Endothelial cell (in vitro differentiated cells): ENCODE measurements at places on chromosomes 7 and 10.

GRCh38 chr10:120460776-120461175, 3.7 kb downstream of the PLPP4 start:
- no peak for DNase-seq

DNA sequence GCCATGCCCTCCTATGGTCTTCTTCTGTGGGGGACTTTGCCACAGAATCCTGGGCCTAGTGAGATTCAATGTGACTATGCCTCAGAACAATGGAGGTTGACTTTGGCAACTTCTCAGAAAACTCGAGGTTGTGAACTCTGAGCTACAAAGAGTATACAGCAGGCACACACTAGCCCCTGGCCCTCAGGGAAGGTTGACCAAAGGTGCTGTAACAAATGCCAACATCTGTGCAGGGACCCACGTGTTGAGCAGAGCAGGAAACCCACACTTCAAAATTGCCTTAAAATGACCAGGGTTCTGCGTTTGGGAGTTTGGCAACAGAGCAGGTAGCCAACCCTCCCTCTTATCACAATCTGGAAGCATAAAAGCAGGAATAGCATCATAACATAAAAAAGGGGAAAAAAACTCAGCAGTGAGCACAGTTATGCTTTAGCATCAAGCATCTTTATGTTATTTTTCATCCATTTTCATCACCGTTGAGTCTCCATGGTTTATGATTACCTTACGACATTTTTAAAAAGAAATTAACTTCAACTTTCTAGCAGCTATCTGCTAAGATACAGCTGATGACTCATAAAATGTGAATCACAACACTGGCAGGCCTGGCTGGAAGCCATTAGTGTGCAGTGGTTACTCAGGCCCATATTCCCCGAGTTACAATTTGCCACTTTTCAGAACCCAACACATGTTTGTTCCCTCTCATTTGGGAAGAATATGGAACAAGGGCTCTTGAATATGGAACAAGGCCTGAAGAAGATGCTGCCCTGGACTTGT, 11.1 kb downstream of the PRLHR start:
- no peak for DNase-seq

DNA sequence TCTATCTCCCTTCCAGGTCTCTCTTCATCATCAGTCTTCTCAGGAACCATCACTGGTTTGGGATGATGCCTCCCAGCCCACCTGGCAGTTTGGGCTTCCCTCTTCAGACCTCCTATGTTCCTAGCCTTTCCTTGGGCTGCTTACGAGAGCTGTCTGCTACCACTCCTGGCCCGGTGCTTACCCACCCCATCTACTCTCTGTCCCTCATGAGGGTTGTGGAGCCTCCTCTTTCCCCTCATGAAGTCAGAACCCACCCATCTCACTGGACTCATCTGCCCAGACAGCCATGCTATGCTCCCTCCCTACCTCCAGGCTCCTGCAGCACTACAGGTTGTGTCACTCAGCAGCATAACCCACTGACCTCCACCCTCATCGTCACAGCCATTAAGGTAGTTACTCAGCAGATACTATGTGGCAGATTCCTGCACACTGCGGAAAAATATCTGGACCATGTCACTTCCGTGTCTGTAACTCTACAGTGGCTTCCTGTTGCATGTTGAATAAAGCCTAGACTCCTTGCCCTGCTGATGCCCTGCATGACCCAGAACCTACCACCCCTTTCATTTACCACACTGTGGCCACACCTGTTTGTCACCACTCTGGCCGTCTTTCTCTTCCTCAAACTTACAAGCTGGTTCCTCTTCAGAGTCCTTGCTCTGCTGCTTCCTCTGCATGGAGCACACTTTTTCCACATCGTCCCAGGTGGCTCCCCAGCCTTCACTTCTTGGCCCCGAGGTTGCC, 2.0 kb downstream of the DBNL start:
- no peak for DNase-seq

DNA sequence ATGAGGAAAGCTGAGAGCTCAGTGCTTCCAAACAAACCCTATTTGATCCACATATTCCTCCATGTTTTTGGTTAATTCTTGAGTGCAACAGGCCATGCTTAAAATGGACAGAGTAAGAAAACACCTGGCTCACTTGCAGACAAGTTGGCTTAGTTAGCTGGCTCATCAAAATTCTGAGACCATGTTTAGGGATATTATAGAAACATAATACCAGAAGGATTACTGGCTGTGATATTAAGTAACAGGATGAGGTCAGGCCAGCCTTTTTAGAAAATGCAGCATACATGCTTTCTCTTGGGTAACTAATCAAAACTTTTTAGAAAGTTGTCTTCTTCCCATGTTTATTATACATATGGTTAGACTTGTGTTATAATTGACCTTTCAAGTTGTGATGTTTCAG, 867.2 kb upstream of the LRRTM3 start:
- DNase-seq: no peak

GRCh38 chr7:142359694-142360279, 101.9 kb upstream of the PRSS58 start:
- no peak for DNase-seq

- DNase-seq: no peak
Measured at GRCh38 chr10:74056050-74056818, 58.3 kb downstream of the VCL start.

GRCh38 chr7:116306409-116307048, 96.2 kb downstream of the TES start:
- DNase-seq: no peak

DNA sequence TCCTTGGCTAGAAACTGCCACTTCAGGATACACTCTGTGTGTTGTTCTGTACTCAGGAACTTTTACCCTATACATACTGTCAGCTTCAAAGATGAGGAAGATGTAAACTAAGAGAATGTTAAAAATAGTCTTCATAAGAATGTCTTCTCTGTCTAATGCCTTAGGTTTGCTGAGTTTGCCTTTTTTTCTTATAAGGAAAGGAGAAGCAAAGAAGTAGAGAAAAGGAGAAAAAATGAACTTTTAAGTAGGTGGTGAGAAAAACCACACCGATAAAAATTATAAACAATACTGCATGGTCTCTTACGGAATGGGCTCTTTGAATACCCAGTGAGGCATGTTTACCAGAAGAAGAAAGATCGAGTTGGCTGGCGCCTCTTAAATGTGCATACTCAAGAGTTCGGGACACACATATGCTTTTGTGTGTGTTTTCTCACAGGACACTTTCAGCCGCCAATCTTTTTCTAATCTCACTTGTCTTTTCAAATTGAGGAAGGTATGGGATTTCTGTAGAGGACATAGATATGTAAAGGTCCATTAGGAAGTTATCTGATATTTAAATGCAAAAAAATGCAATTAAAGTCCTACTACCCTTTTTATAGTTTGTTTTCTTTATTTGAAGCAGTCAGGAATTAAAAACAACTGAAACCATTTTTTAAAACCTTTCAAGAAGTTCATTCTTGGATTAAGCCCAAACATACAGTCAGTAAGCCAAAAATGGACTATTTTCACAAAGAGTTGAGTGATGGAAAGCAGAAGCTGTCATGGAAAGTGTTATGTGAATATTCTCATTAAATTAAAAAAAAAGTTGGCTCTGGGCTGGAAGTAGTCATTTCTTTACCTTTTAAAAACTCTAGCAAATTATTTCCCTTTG, 100.6 kb upstream of the MDFIC start:
- DNase-seq: no peak

DNA sequence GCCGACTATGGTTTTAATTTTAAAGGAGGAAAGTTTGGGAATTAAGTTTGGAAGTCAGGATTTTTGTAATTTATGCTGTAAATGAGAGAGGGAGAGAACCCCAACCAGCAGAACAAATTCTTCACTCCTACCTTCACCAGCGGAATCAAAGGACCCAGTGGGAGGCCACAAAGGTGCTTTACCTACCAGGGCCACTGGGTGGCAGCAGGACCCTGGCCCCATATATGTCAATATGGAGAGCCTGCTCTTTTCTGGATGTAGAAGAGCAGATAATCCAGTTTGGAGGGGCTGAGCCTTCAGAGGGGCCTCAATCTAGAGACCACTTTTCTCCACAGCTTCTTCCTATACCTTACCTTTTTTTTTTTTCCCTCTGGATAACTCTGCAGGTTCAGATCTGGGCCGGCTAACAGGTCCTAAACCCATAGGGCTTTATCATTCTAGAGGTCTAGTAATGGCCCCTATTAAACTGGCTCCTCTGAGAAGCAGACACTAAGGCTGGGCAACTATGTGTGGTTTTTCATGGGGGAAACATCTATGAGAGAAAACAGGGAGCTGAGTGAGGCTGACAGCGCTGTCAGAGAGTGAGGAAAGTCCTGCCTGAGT, 8.5 kb upstream of the SCD start:
- DNase-seq: peak; percentile 85

GRCh38 chr7:137073571-137074325, 205.3 kb downstream of the CHRM2 start:
- DNase-seq: no peak

DNA sequence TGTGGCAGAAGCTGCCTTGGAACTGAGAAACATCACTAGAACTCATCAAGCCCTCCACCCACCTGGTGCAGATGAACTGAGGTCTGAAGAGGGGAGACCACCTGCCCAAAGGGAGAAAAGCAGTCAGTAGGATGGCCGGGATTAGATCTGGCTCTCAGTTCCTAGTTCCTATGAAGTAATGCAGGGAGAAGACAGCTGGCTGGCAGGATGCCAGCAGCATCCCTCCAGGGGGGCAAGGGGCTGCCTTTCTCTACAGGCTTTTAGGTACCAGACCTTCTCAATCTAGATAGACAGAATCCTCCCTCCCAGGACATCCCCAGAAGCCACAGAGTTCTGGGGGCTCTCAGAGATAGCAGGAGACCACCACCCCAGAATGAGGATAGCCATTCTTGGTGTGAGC, 7.8 kb downstream of the CRHR2 start:
- no peak for DNase-seq

GRCh38 chr10:85212526-85212925, 884.1 kb downstream of the CCSER2 start:
- DNase-seq: no peak

DNA sequence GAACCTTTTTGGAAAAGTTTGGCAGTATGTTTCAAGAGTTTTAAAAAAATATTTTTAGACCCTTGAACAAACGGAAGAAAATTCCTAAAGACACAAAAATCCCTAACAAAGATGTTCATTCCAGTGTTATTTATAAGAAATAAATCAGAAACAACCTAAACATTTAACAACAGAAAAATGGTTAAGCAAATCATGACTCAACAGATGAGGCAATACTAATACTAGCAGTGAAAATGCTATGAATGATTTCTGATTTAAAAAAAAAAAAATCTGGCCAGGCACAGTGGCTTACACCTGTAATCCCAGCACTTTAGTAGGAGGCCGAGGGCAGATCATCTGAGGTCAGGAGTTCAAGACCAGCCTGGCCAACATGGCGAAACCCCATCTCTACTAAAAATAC, 61.0 kb downstream of the ARHGAP12 start:
- DNase-seq: no peak

- no peak for DNase-seq
Measured at GRCh38 chr10:28177944-28178637, 124.8 kb downstream of the MPP7 start.

GRCh38 chr10:104028823-104029520, 56.7 kb downstream of the COL17A1 start:
- no peak for DNase-seq

- no peak for DNase-seq
Measured at GRCh38 chr10:78863140-78863905, 205.4 kb upstream of the ZMIZ1 start.

GRCh38 chr7:158087196-158087595, 500.4 kb downstream of the PTPRN2 start:
- DNase-seq: no peak

DNA sequence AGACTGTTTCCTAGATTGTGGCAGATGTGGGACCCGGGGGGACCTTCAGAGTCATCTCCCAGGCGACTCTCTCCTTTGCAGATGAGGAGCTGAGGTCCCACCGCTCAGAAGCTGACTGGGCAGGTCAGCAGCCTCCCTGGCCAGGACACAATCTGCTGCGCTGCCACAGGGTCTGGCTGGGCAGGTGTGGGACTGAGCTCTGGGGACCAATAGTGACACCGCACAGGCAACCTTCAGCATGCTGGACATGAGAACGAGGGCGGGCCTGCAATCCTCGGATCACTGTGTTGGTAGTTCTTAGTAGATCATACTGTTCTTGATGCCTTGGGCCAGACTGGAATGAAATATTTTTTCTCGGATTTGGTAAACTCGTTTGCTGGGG, 20.5 kb upstream of the CRYGN start:
- no peak for DNase-seq

- DNase-seq: no peak
Measured at GRCh38 chr7:133003052-133003910, 78.6 kb downstream of the CHCHD3 start.

DNA sequence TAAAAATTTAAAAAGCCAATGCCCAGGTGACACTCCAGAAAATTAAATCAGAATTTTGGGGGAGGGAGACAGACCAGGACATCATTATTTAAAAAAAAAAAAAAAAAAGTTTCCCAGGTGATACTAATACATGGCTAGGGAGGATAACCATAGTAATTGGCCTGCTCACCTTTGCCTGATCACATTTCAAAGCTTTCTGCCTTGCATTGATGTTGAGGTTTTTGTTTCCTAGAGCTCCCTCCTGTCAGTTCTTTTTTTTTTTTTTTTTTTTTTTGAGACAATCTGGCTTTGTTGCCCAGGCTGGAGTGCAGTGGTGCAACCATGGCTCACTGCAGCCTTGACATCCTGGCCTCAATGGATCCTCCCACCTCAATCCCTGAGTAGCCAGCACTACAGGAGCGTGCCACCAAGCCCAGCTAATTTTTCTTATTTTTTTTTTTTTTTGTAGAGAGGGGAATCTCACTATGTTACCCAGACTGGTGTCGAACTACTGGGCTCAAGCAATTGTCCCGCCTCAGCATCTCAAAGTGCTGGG, 38.1 kb downstream of the CPED1 start:
- DNase-seq: no peak

GRCh38 chr7:51175316-51175991, 141.2 kb downstream of the COBL start:
- no peak for DNase-seq

DNA sequence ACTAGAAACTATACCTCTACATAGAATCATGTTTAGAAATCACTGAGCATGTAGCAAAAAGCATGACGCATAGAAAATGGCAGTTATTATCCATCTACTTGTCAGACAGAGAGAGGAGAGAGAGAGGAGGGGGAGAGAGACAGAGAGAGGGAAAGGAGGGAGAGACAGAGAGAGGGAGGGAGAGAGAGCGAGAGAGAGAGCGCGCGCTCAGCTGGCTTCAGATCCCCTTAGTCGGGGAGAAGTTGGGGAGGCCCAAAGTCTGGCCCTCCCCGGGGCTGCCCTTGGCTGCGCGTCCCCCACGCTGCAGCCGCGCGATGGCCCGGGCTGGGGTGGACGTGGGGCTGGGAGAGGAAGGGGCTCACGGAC, 37.0 kb downstream of the CNPY1 start:
- no peak for DNase-seq

- no peak for DNase-seq
Measured at GRCh38 chr10:114387784-114388183, 16.5 kb downstream of the AFAP1L2 start.

DNA sequence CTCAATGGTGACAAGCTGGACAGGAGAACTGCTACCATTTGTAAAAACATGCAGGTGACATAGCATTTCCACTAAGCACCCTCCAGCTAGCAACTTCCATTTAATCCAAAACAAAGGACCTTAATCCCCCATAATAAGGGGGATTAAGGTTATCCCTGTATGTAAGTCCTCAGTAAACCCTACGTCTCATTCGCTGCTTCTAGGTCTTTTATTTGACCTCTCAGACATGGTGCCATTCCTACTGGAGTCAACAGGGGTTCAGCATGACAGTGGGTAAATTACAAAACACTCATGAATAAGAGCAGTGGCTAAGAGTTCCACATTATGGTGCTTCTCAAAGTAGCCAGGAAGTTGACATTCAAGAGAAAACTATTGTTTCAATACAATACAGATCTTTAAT, 121.8 kb upstream of the CAV2 start:
- DNase-seq: no peak
